GM13976 (cell line): ENCODE measurements at places on chromosomes 5 and 9.

GRCh38 chr9:13817754-13818278 lies 496.1 kb downstream of the NFIB start:
- no peak for DNase-seq

- no peak for DNase-seq
Measured at GRCh38 chr9:38096238-38096805, 27.3 kb upstream of the SHB start.

- no peak for DNase-seq
Measured at GRCh38 chr9:19185191-19185590, 45.3 kb upstream of the DENND4C start.

DNA sequence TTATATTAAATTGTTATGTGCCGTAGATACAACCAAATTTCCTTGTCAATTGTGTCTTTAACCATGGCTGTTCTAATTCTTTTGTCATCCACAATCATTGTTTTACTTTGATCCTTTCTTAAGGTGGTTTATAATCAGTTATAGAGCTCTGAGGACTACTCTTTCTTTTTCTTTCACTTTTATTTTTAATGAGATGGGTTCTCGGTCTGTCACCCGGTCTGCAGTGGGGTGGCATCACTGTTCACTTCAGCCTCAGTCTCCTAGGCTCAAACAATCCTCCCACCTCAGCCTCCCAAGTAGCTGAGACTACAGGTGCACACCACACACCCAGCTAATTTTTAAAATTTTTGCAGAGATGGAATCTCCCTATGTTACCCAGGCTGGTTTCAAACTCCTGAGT lies 74.2 kb downstream of the ANXA2R start:
- DNase-seq, result no peak

DNA sequence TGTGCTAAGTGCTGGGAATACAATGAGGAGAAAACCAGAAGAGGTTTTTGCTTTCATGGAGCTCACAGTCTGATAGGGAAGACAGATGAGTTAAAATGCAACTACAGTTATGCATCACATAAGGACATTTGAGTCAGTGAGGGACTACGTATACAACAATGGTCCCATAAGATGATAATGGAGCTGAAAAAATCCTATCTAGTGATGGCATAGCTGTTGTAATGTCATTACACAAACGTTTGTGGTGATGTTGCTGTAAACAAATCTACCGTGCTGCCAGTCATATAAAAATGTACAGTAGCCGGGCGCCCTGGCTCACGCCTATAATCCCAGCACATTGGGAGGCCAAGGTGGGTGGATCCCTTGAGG lies 110.1 kb upstream of the RAD23B start:
- DNase-seq, result no peak

- DNase-seq, result no peak
Measured at GRCh38 chr9:114248299-114248707, 74.6 kb upstream of the ORM1 start.

GRCh38 chr9:71269859-71270258 lies 148.4 kb upstream of the TRPM3 start:
- DNase-seq, result no peak

DNA sequence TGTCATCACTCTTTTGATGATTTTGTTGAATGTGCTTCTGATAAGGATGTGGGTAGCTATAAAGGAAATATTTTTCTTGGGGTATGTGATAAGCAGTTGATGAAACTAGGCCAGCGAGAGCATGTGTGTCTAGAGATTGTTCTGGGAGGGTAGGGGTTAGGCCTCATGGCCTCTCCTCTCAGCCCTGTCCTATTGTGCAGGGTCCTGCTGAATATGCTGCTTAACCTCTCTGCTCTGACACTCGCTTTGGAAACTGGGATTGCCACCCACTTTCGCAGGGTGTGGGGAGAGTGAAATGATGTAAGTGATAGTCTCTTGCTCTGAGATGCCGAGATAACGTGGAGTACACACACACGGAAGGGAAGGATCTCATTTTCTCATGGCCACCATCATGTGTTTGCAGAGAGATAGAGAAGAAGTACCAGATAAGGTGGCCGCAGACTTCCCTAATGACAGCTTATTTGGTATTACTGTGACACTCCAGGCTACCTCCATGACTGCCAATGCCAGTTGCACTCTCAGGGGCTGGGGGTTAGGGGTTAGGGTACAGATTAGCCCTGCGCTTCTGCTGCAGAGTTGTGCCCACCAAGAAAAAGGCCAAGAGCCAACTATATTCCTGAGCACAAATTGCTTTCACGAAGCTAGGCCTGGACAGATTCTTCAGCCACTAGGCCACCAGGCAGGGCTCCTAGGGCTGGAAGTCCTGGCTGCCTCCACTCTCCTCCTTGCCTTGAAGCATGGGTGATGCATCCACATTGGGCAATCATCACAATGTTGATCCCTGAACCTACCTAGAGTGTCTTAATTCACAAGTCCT lies 25.2 kb upstream of the TNFAIP8 start:
- no peak for DNase-seq

GRCh38 chr5:1299961-1300360 lies 5.1 kb upstream of the TERT start:
- no peak for DNase-seq

DNA sequence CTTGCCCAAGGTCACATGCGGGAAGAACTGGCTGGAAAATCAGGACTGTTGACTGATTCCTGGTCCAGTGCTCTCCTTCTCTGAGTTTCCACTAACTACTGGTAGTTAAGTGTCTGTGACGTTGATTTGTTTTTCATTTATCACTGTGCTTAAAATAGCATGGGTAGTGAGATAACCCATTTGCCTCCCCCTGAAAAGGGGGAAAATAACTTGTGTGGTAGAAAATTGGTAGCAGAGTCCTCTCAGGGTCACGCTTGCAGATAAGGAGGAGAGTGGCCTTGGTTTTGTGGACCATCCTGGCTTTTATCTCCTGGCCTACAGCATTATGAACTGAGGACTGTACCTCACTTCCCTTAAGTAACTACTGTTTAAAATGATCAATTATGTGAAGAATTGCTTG lies 10.9 kb downstream of the FUBP3 start:
- no peak for DNase-seq

GRCh38 chr5:135233477-135233876 lies 165.6 kb downstream of the MACROH2A1 start:
- DNase-seq, result no peak
